BJ (cell line): ENCODE measurements at places on chromosomes 2 and 18.

- no peak for DNase-seq
Observed at GRCh38 chr2:227450311-227450841, 21.6 kb upstream of the AGFG1 start.

DNA sequence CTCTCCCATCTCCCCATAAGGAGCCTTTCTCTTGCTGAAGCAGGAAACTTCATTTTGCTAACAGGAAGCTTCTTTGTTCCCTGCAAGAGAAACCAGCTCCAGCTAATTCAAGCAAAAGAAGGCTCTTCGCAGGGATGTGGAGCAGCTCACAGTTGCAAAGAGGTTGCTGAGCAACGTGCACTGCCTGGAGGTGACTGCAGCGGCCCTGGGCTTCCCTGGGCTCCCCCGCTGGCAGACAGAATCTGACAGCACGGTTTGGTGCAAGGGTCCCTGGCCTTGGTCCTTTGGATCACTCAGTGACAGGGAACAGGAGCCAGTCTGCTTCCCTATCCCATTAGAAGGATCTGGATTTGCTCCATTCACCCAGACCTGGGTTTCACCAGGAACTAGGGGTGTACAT is 25.8 kb downstream of the GPR55 start:
- DNase-seq = no peak

- DNase-seq = no peak
Observed at GRCh38 chr2:176149939-176150583, 1.3 kb upstream of the HOXD4 start.

DNA sequence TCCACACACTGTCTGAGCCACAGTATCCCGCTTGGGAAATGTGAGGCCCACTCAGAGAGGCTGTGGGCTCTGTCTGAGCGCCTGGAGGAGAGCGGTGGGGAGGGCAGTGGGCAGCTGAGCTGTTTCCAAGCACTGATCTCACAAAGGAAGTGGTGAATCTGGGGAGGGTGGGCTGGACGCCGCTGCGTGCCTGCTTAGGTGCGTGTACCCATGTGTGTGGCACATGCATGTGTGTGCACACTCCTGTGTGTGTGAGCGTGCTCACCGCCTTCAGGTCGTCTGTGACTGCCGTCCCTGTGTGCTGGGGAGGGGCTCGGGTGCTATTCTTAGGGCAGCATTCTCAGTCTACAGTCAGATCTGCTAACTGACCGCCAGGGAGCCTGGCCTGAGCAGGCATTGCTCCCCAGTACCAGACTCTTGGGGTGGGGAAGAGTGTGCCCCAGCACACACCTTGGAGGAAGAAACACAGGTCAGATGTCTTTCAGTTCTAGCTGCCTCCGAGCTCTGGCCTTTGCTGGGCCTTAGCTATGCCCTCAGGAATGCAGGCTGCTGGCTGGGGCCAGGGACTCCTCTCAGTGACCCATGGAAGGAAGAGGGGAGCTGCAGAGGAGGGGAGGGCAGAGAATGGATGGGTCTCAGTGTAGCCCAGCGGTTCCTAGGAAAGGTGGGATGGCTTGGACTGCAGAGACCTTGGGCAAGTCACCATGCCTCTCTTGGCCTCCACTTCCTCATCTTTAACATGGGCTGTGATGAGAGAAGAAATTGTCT is 31.4 kb downstream of the KCNIP3 start:
- DNase-seq = no peak

- no peak for DNase-seq
Observed at GRCh38 chr2:113274432-113274831, 4.3 kb downstream of the PAX8 start.

GRCh38 chr2:50953021-50953420 is 78.9 kb downstream of the NRXN1 start:
- no peak for DNase-seq

DNA sequence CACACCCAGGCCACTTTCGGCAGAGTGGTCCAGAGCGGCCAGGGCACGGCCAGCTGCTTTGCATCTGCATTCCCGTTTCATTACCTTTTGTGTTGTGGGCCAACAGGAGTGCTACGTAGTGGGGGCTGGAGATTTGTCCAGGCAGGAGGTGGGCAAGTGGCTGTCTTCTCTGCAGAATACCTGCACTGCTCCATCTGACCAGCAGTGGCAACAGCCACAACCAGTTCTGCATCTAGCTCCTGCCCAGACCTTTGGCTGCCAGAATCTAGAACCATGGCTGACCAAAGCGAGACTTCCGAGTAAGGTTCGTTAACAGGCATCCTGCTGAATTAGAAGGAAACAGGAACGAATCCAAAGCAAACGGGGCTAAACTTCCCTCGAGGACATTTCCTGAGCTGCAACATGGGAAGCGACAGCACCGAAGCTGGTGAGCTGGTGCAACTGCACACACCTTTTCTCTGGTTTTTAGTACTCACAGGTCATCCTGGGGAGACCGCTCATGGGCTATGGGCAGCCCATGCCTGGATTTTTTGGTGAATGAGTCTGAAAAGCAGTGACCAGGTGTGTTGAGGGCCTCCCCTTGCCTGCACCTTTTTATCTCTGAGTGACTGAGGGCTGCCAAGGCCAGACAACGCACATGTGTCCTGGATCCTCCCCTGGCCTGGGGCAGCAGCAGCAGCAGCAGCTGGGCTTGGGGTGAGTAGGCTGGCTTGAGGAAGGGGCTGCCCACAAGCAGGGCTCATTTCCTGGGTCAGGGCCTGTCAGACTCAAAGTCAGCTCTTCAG is 10.5 kb downstream of the GDF7 start:
- DNase-seq = no peak

DNA sequence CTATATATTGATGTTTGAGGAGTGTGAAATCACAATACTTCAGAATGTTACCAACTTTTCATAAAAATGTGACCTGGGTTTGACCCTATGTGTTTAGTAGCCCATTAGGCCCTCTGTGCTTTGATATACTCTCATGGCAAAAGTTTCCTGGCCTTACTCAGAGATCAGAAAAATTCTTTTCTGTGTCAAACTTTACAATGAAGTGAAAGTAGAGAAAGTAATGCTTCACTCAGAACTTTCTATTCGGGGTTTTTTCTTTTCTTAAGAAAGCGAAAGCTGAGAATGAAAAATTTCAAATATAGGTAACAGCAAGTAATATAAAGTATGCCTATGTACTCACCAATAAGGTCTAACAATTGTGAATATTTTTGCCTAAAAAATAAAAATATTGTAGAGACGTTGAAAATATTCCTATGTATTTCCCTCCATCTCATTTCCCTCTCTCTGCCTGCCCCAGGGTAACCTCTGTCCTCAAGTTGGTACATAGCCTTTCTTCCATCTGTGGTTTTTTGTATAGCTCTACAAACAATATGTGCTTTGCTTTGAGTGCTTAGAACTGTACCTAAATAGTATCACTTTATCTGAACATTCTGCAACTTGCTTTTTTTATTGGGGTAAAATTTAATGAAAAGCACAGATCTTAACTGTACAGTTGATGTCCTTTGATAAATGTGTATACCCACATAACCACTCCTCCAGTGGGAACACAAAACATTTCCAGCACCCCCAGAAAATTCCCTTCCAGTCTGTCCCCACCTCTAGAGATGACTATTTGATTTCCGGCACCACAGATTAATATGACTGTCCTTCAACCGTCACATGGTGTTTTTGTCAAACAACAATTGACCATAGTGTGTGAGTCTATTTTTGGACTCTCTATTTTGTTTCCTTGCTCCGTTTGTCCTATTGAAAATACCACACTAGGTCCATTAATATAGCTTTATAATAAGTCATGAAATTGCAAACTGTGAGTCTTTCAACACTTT is 10.3 kb upstream of the ACKR3 start:
- no peak for DNase-seq

DNA sequence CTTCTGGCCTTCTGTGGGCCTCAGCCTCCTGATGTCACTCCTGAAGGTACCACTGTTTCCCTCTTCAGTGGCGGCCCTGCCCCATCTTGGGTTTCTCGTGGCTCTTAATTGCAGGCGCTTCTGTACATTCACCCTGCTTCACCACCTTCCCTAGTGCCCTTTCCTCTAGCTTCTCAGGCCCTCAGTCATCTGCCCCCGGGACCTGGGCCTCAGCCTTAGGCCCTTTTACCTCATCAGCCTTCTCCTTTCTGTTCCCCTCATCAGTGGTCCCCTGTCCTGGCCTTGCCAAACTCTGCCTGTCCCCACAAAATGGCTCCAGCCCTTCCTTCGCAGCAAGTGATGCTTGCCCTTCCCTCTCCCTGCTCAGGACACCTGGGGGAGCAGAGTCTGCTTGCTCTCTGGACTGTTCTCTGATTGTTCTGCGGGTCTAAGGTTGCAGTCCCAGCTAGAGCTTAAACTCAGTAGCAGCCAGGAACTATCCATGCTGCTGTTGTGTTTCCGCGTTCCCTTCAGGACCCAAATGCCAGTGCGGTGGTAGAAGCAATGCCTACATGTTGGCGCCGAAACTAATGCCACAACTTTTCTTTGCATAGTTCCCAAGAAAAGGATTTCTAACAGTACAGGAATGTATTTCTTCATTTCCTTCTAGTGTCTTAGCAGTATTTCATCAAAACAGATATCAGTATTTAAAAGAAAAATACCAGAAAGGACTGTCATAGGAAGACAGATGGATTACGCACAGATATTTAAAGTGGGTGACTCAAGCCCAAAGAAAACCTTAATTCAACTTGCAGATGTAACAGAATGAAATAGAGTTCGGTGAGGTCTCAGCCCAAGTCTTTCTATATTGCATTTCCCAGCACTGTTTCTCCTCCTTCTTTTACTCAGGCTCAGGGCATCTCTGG is 7.5 kb downstream of the ASB1 start:
- DNase-seq = peak; percentile 86

- no peak for DNase-seq
Observed at GRCh38 chr2:168534926-168535325, 78.9 kb downstream of the CERS6 start.

- no peak for DNase-seq
Observed at GRCh38 chr2:5145801-5146200, 546.4 kb upstream of the SOX11 start.

DNA sequence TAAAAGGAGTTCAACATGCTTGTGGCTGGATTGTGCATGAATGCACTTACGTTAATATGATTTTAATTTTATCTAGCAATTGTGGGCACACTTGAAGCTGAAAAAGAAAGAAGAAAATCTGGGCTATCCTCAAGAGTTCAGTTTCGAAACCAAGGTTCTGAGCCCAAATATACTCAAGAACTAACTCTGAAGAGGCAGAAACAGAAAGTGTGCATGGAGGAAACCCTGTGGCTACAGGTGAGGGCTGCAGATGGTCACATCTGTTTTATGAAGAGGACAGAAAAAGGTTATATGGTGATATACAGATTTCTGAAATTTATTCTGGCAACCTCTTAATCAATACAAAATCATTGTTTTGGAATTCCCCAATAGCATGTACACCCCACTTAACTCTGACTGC is 57.3 kb downstream of the ITGA6 start:
- no peak for DNase-seq

GRCh38 chr2:30981096-30981495 is 157.1 kb downstream of the GALNT14 start:
- no peak for DNase-seq

DNA sequence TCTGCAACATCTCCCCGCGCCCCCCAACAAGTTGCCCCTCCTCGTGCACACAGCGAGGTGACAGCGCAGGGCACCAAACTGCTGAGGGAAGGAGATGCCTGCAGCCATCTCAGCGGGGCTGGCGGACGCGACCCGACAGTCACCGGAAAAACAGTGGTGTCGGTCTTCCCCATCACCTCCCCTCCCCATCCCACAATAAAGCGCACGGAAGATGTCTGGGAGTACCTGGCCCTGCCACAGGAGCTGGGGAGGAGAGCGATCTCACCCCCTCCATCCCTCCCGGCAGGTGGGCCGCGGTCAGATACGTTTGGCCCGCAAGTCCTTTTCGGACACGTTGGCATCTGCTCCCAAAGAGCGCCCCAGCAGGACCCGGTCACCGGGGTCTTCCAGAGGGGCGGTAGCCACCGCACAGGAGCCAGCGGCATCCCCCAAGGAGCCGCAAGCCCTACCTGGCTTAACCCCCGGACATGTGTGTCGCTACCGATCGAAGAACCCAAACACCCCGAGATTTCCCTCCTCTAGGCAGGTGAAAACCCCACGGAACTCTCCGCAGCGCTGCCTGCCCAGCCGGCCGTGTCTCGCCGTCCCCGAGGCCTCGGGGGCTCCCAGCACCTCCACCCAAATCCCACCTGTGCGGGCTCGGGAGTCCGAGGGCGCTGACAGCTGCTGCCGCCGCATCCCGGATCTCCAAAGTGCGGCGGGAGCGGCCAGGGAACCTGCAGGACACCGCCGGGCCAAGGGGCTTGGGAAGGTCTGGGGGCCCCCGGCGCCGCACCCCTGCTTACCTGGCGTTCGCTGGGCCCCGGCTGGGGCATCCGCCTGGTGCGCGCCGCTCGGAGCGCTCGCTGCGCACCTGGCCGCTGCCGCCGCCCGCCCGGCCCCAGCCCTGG is 657 bp downstream of the ATP8B1 start:
- DNase-seq = no peak

DNA sequence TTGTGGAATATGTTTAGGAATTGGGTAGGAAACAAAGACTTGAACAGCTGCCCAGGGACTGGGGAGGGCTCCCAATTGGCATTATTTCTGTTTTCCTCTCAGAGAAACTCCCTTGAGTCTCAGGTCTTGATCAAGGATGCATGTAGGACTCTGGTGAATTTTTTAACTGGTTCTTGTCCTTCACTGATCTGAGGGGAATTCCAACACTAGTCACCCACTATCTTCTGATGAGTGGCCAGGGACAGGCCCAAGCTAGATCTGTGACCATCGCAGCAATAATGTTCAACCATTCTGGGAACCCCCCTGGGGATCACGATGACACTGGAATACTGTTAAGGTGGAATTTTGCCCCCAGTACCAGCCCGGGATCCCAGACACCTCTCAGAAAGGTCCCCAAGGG is 132.0 kb downstream of the SH3BP4 start:
- DNase-seq = no peak

DNA sequence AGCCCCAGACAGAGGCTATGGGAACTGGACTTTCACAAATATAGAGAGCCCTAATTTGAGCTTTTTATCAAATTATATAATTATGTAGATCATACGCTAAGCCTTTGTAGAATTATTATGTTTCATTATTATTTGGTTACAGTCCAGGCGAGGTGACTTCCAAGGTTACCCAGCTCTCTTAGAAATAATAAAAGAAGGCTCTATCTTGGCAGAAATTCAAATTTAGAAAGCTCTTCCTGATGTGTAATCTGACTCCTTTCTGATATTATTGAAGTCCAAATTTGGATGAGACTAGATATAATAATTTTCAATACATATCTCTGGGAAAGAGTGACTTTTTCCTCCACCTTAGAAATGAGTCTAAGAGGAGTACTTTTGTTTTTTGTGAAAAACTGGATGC is 4.8 kb upstream of the SLC38A11 start:
- no peak for DNase-seq

- DNase-seq = no peak
Observed at GRCh38 chr2:69989441-69990105, 28.1 kb upstream of the ASPRV1 start.
